ENCODE measurements at places on chromosomes 7 and 10.

- DNase-seq: no peak
Measured at GRCh38 chr7:121019018-121019417, 30.5 kb downstream of the CPED1 start.

DNA sequence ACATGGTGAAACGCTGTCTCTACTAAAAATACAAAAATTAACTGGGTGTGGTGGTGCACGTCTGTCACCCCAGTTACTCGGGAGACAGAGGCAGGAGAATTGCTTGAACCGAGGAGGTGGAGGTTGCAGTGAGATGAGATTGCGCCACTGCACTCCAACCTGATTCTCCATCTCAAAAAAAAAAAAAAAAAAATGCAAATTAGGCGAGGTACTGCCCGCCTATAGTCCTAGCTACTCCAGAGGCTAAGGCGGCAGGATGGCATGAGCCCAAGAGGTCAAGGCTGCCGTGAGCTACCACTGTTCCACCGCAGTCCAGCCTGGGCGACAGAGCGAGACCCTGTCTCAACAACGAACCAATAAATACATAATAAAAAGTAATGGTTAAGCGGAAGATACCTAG, 1.1 kb upstream of the EIF4H start:
- DNase-seq: no peak

DNA sequence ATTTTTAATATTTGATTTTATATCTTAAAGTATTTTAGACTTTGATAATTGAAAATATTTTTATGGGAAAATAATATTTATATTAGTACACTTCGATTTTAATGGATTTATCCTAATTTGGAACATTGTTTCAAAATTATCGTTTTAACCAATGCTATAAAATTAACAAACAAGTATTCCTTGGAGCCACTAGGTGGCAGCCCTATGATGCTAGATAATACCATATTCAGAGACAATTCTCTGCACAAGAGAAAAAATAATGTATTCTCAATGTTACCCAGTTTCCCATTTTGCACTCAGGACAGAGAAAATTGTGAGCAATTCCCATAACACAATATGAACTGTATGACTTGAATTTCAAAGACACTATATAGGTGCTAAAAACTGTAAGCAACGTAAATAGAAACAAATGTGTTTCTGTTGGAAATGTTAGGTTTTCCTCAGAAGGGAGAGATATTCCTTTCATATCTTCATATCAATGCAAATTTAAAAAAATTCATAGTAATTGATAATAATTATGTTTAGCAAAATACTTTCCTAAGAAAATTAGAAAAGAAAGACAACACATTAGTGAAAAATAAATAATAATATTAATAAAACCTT, 237.8 kb downstream of the SEMA3E start:
- DNase-seq: no peak

DNA sequence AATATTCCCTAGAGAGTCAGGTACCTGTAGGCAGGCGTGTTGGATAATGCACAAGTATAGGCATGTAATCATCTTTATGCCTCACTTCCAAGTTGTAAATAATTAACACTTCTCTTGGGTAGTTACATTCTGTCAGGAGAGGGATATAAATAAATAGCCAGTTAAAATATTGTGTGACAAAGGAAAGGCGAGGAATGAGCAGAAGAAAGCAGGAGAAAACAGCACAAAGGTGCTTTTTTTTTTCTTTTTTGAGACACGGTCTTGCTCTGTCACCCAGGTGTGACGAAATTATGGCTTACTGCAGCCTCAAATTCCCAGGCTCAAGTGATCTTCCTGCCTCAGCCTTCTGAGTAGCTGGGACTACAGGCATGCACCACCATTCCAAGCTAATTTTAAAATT, 99.2 kb upstream of the LYZL2 start:
- no peak for DNase-seq

DNA sequence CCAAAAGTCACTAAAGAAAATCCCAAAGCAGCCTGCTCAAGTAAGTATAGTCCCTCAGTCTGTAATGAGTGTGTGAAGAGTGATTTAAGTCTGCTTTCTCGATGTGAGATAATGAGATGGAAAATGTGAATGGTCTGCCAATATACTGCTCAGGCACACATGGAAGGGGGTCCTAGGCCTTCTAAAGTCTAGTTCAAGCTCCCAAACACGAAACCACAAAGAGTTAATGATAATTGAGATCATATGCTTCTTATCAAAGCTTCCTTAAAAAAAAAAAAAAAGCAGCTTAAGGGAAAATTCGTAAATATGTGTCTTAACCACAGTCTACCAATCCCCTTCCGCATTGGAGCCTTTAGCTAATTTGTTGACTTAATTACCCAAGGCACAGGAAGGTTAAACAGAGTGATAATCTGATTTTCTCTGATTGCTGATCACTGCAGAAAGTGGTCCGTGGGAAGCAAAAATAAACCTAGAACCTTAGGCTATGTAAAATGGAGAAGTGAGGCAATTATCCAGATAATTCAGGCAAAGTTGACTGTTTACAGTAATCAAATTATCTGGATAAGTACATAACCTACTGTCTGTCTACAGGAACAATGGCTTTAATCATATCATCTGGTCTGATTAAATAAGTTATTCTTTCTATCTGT, 172.9 kb downstream of the MBL2 start:
- DNase-seq: no peak

DNA sequence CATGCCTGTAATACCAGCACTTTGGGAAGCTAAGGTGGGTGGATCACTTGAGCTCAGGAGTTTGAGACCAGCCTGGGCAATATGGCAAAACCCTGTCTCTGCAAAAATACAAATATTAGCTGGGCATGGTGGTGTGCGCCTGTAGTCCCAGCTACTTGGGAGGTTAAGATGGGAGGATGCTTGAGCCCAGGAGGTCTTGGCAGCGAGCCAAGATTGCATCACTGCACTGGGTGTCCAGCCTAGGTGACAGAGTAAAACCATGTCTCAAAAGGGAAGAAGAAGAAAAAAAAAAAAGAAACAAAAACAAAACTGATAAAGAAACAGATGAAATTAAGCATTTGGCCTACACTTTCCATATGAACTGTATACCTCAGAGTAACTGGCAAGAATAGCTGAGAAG, 319.2 kb downstream of the PARD3 start:
- DNase-seq: no peak

DNA sequence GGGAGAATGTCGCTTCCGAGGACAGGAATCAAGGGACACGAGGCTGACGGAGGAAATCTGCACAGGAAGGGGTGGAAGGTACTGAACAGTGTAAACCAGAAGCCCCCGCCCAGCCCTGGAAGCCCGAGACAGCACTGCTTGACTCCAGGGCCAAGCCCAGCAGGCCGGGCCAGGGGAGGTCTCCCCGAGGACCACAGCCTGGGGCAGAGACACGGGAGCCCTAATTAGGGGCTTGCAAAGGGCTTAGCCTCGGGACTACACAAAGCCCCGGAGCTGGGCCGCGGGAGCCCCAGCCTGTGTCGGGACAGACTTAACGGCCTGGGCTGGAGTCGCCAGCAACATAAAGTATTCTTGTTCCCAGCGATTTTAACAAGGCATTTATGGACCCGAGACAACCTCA, 50.8 kb downstream of the OAT start:
- DNase-seq: no peak
